Chondrocyte (in vitro differentiated cells): ENCODE measurements at places on chromosomes 2 and 18. TPM values are rescaled to one million over a fixed set of nuclear protein-coding genes. Genes with fewer than 3 reads are reported as not detected.

CRYGB gene
- total RNA-seq, result not detected in 3 replicates

MAP2 gene
- 12.2 to 16.3 TPM (median 13.9 TPM) in 3 replicates for total RNA-seq

RAX gene
- total RNA-seq, result not detected in 3 replicates

RALB gene
- 19.5 to 23.5 TPM (median 23.4 TPM) in 3 replicates for total RNA-seq

LHCGR gene
- total RNA-seq, result not detected in 3 replicates

SCN2A gene
- 1.8 to 2.8 TPM (median 1.9 TPM) in 3 replicates for total RNA-seq

SULT1C4 gene
- 0.60 to 1.4 TPM (median 1.2 TPM) in 3 replicates for total RNA-seq

FRZB gene
- total RNA-seq, result 13.8 to 31.6 TPM (median 15.0 TPM) in 3 replicates

SERPINB13 gene
- not detected in 3 replicates for total RNA-seq

PTH2R gene
- total RNA-seq, result not detected in 3 replicates

CCDC74B gene
- total RNA-seq, result 1.0 to 3.0 TPM (median 1.2 TPM) in 3 replicates

PLEK gene
- total RNA-seq, result 0.15 TPM in 1 of 3 replicates, not detected in the others

SLC4A1AP gene
- 16.4 to 24.3 TPM (median 18.8 TPM) in 3 replicates for total RNA-seq

CEBPZOS gene
- total RNA-seq, result not detected in 3 replicates

GNLY gene
- total RNA-seq, result not detected in 3 replicates

GPR75 gene
- total RNA-seq, result 1.1 to 2.4 TPM (median 1.2 TPM) in 3 replicates

MDH1B gene
- total RNA-seq, result 0.82 to 1.5 TPM (median 0.90 TPM) in 3 replicates

POTEI gene
- total RNA-seq, result 0.07 to 1.2 TPM (median 1.0 TPM) in 3 replicates

STARD6 gene
- not detected in 3 replicates for total RNA-seq

FBLN7 gene
- total RNA-seq, result 0.77 to 1.3 TPM (median 1.0 TPM) in 3 replicates

RPRM gene
- not detected in 3 replicates for total RNA-seq

CKAP2L gene
- 3.4 to 6.1 TPM (median 5.1 TPM) in 3 replicates for total RNA-seq

TRIM54 gene
- total RNA-seq, result not detected in 3 replicates

ARHGEF4 gene
- total RNA-seq, result 6.3 to 12.3 TPM (median 10.6 TPM) in 3 replicates

SS18 gene
- total RNA-seq, result 86.7 to 102 TPM (median 92.2 TPM) in 3 replicates

SERPINB12 gene
- not detected in 3 replicates for total RNA-seq

TCF7L1 gene
- total RNA-seq, result 18.9 to 35.0 TPM (median 34.1 TPM) in 3 replicates

CCL20 gene
- 0.45 to 1.9 TPM (median 0.79 TPM) in 3 replicates for total RNA-seq

LIPG gene
- total RNA-seq, result 0.34 to 1.5 TPM (median 1.4 TPM) in 3 replicates

FAM110C gene
- total RNA-seq, result 0.22 to 1.7 TPM (median 1.3 TPM) in 3 replicates

DSC1 gene
- total RNA-seq, result not detected in 3 replicates

RIT2 gene
- not detected in 3 replicates for total RNA-seq

CD8B2 gene
- not detected in 3 replicates for total RNA-seq

FBXO48 gene
- 0.55 to 0.63 TPM (median 0.62 TPM) in 3 replicates for total RNA-seq

PAIP2B gene
- 0.67 to 0.73 TPM (median 0.70 TPM) in 3 replicates for total RNA-seq

MYO3B gene
- not detected in 3 replicates for total RNA-seq

SLC38A11 gene
- 0.12 to 0.36 TPM (median 0.18 TPM) in 3 replicates for total RNA-seq

ABCG5 gene
- total RNA-seq, result not detected in 3 replicates

LCT gene
- not detected in 3 replicates for total RNA-seq

PJVK gene
- total RNA-seq, result 3.7 to 6.6 TPM (median 4.2 TPM) in 3 replicates

ALPG gene
- not detected in 3 replicates for total RNA-seq

CDH19 gene
- 1.6 to 4.1 TPM (median 2.0 TPM) in 3 replicates for total RNA-seq

CDK5R2 gene
- 0.22 to 0.36 TPM in 2 of 3 replicates, not detected in the other for total RNA-seq
